ENCODE measurements at places on chromosomes 7 and 10.

DNA sequence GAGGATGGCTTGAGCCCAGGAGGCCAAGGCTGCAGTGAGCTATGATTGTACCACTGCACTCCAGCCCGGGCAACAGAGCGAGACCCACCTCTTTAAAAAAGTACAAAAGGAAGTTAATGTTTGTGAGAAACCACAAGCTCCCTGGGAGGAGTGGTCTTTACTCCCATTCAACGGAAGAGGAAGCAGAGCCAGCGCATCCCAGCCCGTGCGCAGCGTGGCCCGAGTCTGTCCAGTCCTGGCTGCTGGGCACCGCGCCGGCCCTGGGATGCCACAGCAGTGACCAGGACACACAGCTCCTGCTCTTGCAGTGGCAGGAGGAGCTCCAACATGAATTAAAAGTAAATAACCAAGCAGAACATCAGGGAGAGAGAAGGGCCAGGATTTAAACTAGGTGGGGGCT is 68.4 kb downstream of the ELFN1 start:
- no peak for DNase-seq

GRCh38 chr7:3897430-3898372 is 596.6 kb downstream of the SDK1 start:
- DNase-seq: no peak

GRCh38 chr7:113366122-113366521 is 247.8 kb upstream of the SMIM30 start:
- DNase-seq: no peak

DNA sequence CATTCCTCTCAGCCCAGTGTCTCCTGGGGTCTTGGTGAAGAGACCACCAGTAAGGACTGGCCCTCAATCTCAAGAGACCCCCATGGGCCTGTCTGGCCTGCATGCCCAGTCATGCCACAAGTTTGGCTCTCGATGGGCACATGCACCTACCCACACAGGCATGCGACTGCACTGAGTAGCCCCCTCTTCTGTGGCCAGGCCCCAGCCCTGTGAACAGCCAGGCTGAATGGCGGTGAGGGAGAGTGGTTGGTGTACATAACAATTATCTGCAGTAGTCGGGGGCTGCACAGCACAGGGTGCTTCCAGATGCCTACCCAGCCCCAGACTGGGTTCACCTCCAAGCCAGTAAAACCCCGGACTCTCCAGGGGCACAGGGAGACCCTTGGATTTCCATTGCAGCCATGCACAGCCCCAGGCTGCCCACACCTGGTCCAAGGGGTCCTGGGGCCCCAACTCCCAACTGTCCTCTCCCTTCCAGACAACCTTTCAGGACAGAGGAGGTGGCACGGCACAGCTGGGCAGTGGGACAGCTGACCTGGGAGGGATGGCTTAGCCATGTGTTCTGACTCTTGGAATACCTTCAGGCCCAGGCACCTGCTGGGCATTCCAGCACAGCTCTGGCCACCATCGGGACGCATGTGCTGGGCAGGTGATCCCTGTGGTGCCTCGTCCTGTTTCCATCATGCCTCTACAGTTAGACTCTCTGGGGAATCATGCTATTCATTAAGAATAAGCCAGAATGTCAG is 21.0 kb upstream of the CSGALNACT2 start:
- no peak for DNase-seq

DNA sequence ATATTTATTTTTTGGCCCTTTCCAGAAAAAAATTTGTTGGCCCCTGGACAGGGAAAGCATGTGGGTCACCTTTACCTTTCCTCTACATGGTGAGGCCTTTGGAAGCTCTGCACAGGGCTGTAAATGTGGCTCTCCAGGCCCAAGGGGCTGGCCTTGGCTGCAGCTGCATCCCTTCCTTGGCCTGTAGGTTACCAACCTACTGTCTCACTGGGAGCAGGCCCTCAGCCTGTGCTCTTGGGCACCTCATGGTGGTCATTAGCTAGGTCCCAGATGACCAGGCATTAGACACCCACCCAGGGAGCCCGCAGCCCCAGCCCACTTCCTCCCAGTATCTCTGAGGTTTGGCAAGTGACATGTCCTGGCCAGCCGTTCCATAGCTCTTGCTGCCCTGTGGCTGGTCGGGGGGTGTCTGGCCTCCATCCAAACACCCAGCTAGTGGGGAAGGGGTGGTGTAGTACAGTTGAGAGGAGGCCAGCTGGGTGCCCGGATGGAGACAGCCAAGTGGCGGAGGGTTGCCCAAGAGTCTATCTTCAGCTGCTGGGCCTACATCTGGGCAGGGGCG is 7.1 kb upstream of the CPA5 start:
- DNase-seq: no peak

GRCh38 chr10:18293536-18294510 is 153.6 kb downstream of the CACNB2 start:
- no peak for DNase-seq

- no peak for DNase-seq
Observed at GRCh38 chr10:69846293-69846921, 44.7 kb downstream of the COL13A1 start.

GRCh38 chr7:37901890-37902524 is 14.6 kb downstream of the SFRP4 start:
- no peak for DNase-seq

DNA sequence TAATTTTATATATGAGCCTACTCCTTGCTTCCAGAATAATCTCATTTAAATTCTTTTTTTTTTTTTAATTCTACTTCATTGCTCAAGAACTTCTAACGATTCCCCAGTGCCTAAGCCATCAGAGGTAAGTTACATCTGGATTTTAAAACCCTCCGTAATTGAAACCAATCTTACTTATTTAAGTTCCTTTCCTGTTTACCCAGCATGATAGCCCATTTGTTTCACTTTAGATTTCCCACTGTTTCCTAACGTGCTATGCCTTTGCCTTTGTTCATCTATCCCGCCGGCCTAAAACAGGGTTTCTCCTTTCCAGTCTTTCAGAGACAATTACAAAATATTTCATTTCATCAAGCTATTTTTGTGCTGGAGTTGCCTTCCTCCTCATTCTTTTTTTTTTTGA is 75.8 kb upstream of the ETV1 start:
- DNase-seq: no peak

DNA sequence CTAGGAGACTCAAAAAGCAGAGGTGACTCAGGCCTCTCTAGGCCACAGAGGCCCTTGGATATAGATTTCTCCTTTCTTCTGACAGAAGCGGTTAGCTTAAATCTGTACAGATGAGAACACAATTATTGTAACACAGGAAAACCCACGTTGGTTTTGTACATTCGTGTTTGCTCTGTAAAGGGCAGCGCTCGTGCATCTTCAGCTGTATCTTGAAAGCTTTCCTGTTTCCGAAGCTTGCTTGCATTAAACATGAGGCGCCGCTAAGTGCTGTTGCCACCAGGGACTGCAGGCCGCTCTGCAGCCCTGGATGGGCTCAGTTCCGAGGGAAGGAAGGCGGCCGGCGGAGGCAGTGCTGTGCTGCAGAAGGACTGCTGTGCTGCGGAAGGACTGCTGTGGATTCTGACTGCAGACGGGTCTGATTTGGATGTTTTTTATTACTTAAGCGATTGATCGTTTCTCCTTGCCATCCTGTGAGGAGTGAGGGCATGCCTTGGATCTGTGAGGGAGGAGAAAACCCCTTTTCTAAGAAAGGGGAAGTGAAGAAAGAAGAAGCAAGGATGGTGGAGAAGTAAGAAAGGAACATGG is 53.3 kb downstream of the FHIP2A start:
- DNase-seq: no peak

DNA sequence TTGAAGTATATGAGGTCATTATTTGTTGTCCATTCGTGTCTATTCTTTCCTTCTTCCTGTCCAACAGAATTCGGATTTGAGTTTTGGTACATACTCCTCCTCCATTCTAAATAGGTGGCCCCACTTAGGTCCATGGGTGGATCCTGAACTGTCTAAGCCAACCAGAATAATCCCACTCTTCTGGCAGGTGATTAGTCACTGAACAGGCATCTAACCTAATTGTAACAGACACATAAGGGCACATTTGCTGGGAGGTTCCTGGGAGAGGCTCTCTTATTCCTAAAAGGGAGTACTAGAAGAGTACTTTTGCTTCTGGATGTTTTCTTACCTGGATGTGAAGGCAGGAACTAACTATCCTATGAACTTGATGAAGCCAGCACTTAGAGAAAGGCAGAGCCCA is 16.8 kb downstream of the LRRC72 start:
- no peak for DNase-seq

- no peak for DNase-seq
Observed at GRCh38 chr10:79136236-79137005, 67.7 kb downstream of the ZMIZ1 start.

GRCh38 chr10:91493313-91493712 is 83.2 kb downstream of the HECTD2 start:
- no peak for DNase-seq

- no peak for DNase-seq
Observed at GRCh38 chr7:27771111-27771510, 31.1 kb downstream of the TAX1BP1 start.

- DNase-seq: no peak
Observed at GRCh38 chr10:61791216-61791615, 110.3 kb upstream of the ARID5B start.

- no peak for DNase-seq
Observed at GRCh38 chr7:47253650-47254080, 328.2 kb downstream of the TNS3 start.

GRCh38 chr10:14414901-14415300 is 84.2 kb upstream of the FRMD4A start:
- DNase-seq: no peak

- no peak for DNase-seq
Observed at GRCh38 chr10:90862908-90863514, 5.2 kb upstream of the HTR7 start.

DNA sequence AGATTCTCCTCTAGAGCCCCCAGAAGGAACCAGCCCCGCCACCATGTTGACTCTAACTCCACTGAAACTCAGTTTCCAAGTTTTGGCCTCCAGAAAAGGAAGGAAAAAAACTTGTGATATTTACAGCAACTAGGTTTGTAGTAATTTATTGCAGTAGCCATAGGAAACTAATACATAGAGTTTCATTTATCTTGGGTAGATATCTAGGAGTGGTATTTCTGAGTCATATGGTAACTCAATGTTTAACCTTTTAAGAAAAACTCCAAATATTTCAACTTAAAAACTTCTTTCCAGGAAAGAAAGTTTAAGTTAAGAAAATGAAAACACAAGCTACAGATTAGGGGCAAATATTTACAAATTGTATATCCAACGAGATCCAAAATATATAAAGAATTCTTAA is 576.7 kb downstream of the KCNMA1 start:
- no peak for DNase-seq

GRCh38 chr10:23556727-23557440 is 118.0 kb downstream of the OTUD1 start:
- DNase-seq: no peak

- no peak for DNase-seq
Observed at GRCh38 chr10:119947300-119947699, 54.8 kb downstream of the SEC23IP start.

GRCh38 chr7:138074121-138074520 is 2.1 kb upstream of the AKR1D1 start:
- DNase-seq: no peak

- no peak for DNase-seq
Observed at GRCh38 chr7:118232837-118233236, 8.3 kb downstream of the ANKRD7 start.

- DNase-seq: no peak
Observed at GRCh38 chr7:16345979-16346958, 75.1 kb downstream of the CRPPA start.

- DNase-seq: no peak
Observed at GRCh38 chr7:776992-777727, 50.1 kb upstream of the PRKAR1B start.

- DNase-seq: no peak
Observed at GRCh38 chr7:95595746-95596197, 544 bp downstream of the PDK4 start.

DNA sequence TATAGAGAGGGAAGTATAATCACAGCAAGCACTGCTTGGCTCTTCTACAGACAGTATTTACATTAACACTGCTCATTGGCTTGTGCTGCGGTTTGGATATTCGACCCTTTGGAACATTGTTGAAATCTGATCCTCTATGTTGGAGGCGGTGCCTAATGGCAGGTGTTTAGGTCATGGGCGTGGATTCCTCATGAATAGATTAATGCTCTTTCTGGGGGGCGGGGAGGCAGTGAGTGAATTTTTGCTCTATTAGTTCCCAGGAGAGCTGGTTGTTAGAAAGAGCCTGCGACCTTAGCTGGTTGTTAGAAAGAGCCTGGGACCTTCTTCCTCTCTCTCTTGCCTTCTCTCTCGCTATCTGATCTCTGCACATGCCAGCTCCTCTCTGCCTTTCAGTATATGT is 77.3 kb upstream of the SVIL start:
- no peak for DNase-seq

DNA sequence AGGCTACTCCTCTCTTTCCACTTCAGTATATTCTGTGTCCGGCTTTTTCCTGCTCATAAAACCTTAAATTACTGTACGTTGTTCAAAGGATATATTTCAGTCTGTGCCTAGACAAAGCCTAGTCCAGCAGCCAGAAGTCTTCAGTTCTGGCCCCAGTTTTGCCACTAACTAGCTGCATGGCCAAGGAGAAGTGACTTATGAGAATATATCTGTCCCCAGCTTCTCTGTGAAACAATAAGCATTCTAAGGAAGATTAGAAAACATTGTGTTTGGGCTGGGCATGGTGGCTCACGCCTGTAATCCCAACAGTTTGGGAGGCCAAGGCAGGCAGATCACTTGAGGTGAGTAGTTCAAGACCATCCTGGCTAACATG is 105.0 kb upstream of the HDAC9 start:
- DNase-seq: no peak

GRCh38 chr7:76023002-76023401 is 24.8 kb downstream of the STYXL1 start:
- no peak for DNase-seq

GRCh38 chr10:111953949-111954348 is 229.6 kb downstream of the GPAM start:
- no peak for DNase-seq

GRCh38 chr7:17429579-17429978 is 131.1 kb downstream of the AHR start:
- DNase-seq: no peak

- no peak for DNase-seq
Observed at GRCh38 chr10:36681751-36682632, 443.4 kb upstream of the ANKRD30A start.

DNA sequence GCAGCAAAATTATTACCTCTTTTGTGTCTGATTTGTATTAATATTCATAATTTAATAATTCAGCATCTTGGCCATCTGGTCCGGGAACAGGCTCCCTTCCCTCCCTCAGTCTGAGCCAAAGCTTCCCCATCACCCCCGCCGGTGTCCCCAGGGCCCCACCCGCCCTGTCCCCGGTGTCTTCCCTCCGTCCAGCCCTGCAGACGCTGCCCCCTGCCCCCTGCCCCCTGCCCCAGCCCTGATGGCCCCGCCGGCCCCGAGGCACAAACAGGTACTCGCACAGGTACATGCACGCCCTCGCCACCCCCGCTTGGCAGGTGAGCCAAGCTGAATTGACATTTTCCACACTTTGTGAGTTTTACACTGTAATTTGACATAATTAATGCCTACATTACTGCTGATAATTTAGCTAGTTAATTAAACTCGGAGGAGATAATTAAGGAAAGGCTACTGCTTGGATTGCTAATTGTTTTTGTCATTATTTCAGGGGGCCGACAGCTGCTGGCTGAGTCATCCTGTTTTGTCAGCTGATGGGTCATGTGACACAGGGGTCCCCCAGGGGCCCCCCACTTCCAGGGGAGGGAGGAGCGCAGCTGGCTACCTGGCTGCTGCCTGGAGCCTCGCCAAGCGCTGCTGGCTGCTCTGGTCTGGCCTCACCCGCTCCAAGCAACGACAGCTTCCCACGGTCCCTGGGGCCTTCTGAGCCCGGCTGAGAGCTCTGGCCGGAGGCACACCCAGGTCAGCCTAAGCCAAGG is 36.6 kb downstream of the MICALL2 start:
- DNase-seq: no peak
